Caki2 (cell line): ENCODE measurements at places on chromosomes 12 and 14. TPM values are rescaled to one million over a fixed set of nuclear protein-coding genes. Genes with fewer than 3 reads are reported as not detected.

AQP6 gene
- total RNA-seq = not detected in 2 replicates

ARMH4 gene
- total RNA-seq = 0.10 and 0.35 TPM in 2 replicates

GRCh38 chr14:22814941-22815713 is at the start of gene SLC7A7:
SLC7A7 (minus strand) TSS chr14:22815435; CDS start chr14:22813398, 2,037 bp downstream.
- no peak for DNase-seq

GRCh38 chr12:49367381-49368239 is at the start of gene SPATS2:
SPATS2 (plus strand) TSS chr12:49367462; CDS start chr12:49461013, 93,551 bp downstream.
- peak; percentile 35 for DNase-seq

ZNF268 gene
- 17.1 and 36.8 TPM in 2 replicates for total RNA-seq

- DNase-seq = no peak
These were observed 8.1 kb downstream of the PTPN6 start for GRCh38 chr12:6959058-6959804.

DNA sequence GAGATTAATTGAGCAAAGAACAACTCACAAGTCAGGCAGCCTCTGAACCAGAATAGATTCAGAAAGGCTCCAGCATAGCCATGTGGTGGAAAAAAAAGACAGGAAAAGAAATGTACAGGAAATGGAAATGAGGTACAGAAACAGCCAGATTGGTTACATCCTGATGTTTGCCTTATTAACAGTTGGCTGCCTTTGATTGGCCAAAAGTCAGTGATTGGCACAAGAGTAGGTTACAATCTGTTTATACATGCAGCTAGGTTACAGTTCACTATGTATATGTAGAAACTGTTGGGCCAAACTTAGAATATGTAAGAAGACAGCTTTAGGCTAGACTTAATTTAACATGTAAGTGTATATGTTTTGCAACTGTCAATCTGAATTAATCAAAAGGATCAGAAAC is 118.9 kb downstream of the UNC79 start:
- DNase-seq = no peak

NOVA1 gene
- 2.3 TPM in 1 of 2 replicates, not detected in the other for total RNA-seq

GRIP1 gene
- 3.7 and 5.0 TPM in 2 replicates for total RNA-seq

DNA sequence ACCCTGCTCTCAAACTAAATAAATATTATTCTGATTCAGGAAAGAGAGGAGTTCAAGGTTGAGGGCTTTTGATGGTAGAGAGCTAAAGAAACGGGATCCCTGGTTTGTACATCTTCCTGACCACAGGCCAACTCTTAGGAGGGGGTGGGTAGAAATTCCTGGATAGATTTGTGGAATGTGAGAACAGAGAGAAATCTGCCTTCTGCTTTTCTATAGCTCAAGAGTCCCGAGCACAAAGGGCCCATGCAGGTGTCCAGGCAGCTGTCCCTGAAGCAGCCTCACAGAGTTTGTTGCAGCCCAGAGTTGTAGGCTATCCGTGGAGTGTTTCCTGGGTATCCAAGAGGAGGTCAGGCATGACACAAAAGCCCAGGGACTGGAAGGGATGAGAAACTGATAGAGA is 198.6 kb downstream of the BCAT1 start:
- no peak for DNase-seq

- DNase-seq = no peak
These were observed 89.4 kb downstream of the NKX2-1 start for GRCh38 chr14:36430662-36431084.

DNA sequence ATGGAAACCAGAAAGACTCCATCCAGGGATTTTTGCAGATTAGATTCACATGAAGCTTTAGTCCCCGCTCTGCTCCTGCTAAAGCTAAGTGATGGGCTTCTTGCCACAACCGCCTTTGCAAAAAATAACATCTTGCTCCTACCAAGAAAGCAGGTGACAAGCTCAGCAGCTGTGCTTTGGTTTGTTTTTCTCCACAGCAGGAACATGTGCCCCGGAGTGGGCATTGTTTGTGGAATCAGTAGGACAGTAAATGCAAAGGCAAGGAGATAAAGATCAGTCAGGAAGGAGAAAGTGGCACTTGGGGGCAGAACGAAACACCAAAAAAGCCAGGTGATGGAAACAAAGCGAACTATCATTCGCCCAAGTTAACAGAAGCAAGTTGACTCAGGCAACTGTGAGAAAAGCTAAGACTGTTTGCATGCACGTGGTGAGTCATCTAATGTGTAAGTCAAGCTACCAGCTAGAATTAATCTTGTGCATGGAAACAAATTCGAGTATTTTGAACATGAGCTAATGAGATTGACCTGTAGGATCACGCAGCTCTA is 165.5 kb upstream of the PLXNC1 start:
- DNase-seq = no peak

JPH4 gene
- total RNA-seq = not detected in 2 replicates

DNA sequence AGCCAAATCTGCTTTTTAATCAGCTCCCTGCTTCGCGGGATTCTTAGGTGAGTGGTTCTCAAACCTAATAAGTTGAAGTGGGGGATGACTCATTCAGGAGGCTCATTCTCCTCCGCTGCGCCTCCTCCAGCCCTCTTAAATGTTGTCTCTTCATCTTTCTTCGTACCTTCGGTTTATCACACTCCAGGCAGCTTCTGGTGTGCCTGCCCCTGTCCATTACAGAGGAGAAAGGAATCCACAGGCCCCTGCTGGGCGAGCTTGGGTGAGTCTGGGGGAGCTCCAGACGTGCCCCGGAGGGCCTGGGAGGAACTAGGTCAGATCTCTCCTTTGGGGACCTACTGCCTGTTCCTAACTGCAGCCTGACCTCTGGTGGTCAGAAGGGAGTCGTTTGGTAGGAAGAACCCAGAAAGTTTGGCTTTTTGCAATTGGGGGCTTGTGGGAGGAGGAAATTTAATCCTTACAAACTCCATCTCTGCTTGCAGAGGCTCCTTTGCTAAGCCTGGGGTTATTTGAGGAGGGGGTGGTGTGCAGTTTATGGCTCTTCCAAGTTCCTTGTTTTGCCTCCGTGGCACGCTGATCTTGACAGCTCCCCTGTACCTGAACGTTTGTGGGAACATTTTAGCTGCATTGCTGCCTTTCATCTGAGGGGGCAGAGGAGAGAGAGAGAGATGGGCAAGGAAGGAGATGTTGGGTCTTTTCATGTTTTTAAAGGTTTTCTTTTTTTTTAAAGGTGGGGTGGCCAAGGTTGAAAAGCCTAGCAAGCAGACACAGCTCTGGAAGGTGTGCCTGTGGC is 84.1 kb upstream of the GNG2 start:
- DNase-seq = peak; percentile 79

MYH6 gene
- total RNA-seq = not detected in 2 replicates

GRCh38 chr12:124566161-124566996 is 1.0 kb downstream of the NCOR2 start:
- peak; percentile 75 for DNase-seq

GRCh38 chr12:96766232-96766631 is 140.8 kb upstream of the NEDD1 start:
- DNase-seq = no peak

TAS2R20 gene
- not detected in 2 replicates for total RNA-seq

GRCh38 chr14:96519970-96520369 is 17.8 kb downstream of the PAPOLA start:
- DNase-seq = no peak

DNA sequence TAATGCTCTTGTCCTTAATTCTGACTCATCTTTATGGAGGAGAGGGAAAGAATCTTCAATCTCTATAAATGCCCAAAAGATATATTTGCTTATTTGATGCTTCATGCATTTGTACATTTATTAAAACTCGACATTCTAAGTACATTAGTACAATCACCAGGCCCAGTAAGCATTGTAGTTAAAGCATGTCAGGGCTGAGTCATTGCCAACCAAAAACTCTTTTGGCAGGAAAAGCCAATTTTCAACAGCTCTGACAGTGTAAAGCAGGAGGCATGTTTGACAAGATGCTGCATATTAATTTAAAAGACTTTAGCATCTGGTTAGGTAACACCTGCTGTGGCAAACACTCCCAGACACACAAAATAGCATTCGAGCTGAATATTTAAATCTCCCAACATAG is 290.9 kb downstream of the PPFIA2 start:
- no peak for DNase-seq

PMEL gene
- 10.4 and 27.5 TPM in 2 replicates for total RNA-seq

DNA sequence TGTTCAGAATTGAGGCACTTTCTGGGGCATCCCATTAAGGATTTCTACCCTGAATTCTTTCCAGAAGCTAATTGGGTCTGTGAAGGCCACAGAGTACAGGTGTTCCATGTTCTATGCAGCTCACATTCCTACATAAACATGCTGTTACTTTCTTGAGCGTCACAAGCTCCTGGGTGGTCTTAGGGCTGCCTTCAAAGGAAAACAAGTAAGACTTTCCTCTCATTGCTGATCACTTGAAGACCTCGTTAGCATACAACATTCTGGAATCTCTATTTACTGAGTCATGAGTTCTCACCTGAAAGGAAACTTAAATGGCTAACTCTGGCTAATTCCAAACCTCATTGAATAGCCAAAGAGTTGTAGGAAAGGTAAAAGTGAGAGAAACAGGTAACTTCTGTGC is 63.0 kb upstream of the HMGA2 start:
- DNase-seq = no peak

GRCh38 chr14:31307618-31308017 is 100.0 kb upstream of the HECTD1 start:
- no peak for DNase-seq
